Hepatocyte (in vitro differentiated cells): ENCODE measurements at places on chromosomes 5 and 9. TPM values are rescaled to one million over a fixed set of nuclear protein-coding genes. Genes with fewer than 3 reads are reported as not detected.

- no peak overlapping the region for H3K4me3 ChIP-seq
- peaks cover 4% of the 10 kb centered on the region for H3K4me1 ChIP-seq
- no peaks in the 10 kb centered on the region for H3K36me3 ChIP-seq
- no peak for DNase-seq
- H3K27me3 ChIP-seq, result no peaks in the 10 kb centered on the region
Measured at GRCh38 chr9:89493181-89493580, 4.7 kb downstream of the SEMA4D start.

The MEIKIN gene
- not detected in 2 replicates for total RNA-seq

The HMHB1 gene
- total RNA-seq, result not detected in 2 replicates

The IL5 gene
- total RNA-seq, result not detected in 2 replicates
